ENCODE measurements at places on chromosomes 1 and 21.

DNA sequence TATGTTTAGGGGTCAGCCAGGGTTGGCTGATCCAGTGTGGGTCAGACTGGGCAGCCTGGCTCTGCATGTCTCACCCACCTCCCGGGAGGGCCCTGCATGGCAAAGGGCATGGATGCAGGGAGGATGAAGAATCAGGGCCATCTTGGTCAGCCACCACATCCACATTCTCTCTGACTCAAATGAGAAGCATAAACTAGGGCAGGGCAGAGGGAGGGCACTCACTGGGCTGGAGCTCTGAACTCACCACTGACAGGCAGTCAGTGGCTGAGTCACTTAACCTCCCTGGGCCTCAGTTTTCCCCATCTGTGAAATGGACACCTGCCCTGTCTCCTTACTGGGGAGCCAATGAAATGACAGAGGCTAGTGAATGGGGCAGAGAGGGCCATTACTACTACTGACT lies 4.3 kb upstream of the CELA2A start:
- no peak for DNase-seq

DNA sequence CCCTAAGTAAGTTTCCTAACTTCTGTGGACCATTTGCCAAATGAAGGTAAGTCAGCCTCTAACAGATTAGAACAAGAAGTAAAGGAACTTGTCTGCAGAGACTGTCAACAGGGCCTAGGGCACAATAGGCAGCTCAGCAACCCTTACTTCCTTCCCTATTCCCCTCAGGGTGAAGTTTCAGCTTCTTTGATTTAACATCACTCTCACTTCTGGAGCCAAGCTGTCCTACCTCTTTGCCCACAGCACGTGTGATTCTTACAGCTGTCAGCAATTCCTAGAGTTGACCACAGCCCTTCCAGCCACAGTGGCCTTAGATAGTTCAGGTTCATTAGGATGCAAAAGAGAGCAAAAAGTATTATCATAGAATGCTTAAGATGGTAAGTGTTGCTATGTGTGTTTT lies 7.6 kb upstream of the EIF4G3 start:
- DNase-seq, result no peak

DNA sequence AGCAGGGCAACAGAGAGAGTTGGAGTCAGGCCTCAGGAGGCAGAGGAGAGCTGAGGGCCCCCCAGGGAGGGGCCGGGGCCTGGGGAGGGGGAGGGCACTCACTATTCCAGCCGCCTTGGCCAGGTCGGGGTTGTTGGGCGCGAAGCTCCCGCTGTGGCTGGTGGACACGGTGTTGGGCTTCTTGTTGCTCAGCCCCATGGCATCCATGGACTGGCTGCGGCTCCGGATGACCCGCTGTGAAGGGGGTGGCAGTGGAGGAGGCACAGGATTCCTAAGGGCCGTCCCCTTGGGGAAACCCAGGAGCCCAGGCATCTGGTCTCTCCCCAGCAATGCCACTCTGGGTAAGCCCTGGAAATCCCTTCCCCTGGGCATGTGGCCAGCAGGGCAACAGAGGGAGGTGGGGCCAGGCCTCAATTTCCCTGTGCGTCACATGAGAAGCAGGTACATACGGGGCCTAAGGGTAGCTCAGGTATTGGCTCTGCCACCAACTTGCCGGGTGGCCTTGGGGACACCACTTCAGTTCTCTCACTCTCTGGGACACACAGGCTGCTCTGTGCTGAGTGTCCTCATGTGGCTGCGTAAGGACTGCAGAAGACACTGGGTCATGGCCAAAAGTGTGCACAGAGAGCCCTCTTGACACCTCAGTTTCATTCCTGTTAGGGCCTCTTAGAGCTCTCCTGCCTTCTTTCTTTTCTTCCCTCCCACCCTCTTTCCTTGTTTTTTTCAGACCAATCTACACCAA lies 63.0 kb downstream of the RAP1GAP start:
- DNase-seq, result no peak

- DNase-seq, result no peak
Observed at GRCh38 chr1:108316545-108316944, 72.7 kb upstream of the NBPF4 start.

GRCh38 chr1:191905781-191906180 lies 252.5 kb upstream of the RGS18 start:
- no peak for DNase-seq

DNA sequence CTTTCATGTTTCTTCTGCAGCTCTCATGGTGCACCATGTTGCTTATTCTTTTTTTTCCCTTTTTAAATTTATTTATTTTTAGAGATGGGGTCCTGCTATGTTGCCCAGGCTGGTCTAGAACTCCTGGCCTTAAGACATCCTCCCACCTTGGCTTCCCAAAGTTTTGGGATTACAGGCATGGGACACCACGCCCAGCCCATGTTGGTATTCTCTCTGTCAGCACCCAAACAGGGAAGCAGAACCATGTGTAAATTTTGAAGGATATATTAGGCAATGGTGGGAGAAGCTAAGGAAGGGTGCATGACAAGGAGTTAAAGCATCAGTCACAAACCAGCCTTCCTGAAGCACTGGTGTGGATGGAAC lies 39.6 kb upstream of the ENAH start:
- DNase-seq, result no peak
